ENCODE measurements at places on chromosomes 7 and 10.

- DNase-seq: no peak
These were observed at the start of gene ZNF365 for GRCh38 chr10:62373995-62374861. ZNF365 (plus strand) TSS chr10:62374369; CDS start chr10:62376194, 1,825 bp downstream.

- DNase-seq: no peak
These were observed 32.5 kb downstream of the BNIP3 start for GRCh38 chr10:131949041-131949862.

DNA sequence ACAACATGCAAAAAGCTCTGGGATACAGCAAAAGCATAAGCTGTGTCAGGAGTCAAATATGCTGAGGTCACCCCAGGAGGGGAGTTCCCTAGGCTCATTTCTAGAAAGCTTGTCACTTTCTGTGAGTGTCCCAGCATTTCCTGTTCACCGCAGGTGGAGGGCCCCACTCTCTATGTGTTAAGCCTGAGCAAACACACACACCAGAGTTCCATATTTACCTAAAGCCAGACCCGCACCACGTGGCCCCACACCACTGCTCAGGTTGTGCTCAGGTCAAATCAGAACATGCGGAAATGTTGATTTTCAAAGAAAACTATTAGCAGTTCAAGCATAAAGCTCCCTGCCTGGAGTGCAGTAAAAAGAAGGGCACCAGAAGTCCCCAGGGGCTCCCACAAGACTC, 259.6 kb upstream of the PPP2R2D start:
- no peak for DNase-seq

DNA sequence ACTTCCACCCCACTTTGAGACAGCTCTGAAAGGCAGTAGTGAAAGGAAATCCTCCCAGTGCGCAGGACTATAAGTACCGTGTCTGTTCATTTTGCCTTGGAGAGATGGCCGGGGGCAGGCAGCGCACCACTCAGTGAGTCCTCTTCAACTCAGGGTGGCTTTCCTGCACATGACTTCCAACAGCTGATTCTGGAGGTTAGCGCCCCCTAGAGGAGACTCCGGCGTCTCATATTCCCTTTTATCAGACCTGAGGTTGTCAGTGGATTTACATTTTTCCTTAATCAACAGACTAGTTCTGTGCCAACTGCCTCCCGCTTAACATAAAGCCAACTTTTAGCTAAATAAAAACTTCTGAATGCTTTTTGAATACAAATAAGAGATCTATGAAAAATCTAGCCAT, 101.0 kb downstream of the HERPUD2 start:
- DNase-seq: no peak

DNA sequence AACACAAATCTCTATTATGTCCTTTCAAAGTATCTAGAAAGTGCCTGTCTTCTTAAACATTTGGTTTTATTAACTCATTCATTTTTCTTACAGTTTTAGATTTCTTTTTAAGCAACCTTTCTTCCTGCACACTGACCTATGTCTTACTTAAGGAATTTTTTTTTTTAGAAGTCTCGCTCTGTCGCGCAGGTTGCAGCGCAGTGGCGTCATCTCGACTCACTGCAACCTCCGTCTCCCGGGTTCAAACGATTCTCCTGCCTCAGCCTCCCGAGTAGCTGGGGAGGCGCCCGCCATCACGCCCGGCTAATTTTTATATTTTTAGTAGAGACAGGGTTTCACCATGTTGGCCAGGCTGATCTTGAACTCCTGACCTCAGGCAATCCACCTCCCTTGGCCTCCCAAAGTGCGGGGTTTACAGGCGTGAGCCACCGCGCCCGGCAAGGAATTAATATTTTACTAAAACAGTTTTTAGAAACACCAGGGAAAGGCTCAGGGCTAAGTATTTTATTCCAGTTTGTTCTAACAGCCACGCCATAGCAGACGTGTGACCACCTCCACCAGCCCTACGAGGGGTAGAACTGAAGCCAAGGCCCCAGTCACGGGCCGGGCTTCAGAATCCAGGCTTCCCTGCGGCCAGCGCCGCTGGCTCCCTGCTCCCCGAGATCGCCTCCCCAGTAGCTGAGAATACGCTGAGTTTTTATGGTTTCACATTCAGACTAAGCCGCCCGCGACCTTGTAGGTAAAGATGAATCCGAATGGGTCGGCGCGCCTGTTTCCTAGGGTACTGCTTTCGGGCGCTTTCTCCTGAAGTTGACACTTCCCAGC, 941 bp upstream of the LUC7L2 start:
- DNase-seq: no peak

GRCh38 chr7:138575897-138576428, 115.9 kb downstream of the TRIM24 start:
- no peak for DNase-seq

GRCh38 chr10:43731486-43731885, 82.8 kb upstream of the ZNF32 start:
- no peak for DNase-seq

Measured in AG04450 (cell line).